ENCODE measurements at places on chromosomes 16 and 17. TPM values are rescaled to one million over a fixed set of nuclear protein-coding genes. Genes with fewer than 3 reads are reported as not detected.

- no peak for DNase-seq
These were observed 5.3 kb downstream of the ANKRD11 start for GRCh38 chr16:89484923-89485679.

- DNase-seq = no peak
These were observed 53.6 kb upstream of the ATF7IP2 start for GRCh38 chr16:10332241-10332640.

AOC2 gene
- total RNA-seq = 2.2 TPM

CRHR1 gene
- not detected for total RNA-seq

GRCh38 chr17:32590974-32591373 is 104.2 kb downstream of the CDK5R1 start:
- no peak for DNase-seq

DNA sequence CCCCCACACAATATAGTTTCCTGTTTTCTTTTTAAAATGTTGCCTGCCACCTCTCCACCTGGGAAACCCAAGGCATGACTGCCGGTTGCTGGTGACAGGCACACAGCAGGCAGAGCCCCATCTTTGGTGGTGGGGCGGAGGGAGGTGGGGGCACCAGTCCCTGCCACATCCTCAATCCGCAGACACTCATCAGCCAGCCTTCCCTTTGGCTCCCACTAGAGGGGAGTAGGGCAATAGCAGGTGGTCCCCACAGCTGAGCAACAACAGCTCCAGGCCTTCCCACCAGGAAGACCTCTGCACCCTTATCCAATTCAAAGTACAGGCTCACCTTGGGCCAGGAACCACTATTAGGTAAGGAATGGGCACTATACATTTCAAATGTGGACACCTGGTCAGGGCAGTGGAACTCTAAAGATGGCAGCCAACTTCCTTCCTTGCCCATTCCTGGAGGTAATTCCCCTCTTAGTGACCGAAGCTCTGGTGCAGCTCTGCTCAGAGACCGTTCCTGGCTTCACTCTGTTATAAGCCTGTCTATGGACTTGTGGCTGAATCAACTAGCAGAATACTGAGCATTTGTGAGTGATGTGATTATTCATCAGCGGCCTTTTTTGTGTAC is 13.9 kb downstream of the RECQL5 start:
- peak; percentile 14 for DNase-seq

TP53TG3B gene
- total RNA-seq = not detected

SHBG gene
- total RNA-seq = not detected

AATK gene
- total RNA-seq = 0.72 TPM

DNA sequence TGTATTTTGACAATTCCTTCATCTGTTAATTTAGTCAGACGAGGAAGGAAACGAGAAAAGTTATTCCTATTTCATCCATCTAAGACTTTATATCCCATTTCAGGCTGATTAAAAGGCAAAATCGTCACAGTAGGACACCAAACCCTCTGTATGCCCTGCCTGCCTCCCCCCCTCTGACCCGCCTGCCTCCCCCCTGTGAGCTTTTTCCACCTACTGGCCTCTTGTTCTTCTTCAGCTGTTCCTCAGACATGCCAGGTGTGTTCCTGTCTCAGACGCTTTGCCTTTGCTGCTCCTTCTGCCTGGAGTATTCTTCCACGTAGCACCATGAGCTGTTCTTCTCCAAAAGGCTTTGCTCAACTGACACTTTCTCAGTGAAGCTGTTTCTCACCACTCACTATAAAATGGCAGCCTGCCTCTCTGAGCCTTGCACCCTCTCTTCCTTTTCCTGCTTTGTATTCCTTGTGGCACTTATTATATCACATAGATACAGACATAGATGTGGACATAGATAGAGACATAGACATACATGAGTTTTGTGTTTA is 723.4 kb downstream of the MAF start:
- DNase-seq = no peak
